ENCODE measurements at places on chromosomes 6 and 20.

DNA sequence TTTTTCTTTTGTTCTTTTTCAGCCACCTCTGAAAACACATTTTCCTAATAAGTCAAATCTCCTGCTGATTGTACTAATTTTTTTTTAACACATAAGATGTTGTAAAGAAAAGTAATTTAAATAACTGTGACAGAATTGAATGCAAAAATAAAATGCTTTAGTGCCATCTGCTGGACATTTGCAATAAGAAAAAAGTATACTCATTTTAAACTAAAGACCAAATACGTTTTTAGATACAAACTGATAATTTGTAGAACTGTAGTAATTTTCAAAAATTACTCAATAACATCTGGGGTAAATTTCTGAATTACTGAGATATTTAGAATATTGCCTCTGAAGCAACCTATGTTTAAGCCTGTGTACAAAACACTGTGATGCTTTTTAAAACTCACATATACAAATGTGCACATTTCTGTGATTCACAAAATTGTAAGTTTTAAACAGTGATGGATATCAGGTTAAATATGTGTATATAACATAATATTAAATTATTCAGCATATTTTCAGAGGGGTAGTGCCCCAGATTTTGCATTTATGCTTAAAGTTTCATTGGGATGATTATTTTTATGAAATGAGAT, 198.7 kb downstream of the RIMS1 start:
- DNase-seq = no peak

DNA sequence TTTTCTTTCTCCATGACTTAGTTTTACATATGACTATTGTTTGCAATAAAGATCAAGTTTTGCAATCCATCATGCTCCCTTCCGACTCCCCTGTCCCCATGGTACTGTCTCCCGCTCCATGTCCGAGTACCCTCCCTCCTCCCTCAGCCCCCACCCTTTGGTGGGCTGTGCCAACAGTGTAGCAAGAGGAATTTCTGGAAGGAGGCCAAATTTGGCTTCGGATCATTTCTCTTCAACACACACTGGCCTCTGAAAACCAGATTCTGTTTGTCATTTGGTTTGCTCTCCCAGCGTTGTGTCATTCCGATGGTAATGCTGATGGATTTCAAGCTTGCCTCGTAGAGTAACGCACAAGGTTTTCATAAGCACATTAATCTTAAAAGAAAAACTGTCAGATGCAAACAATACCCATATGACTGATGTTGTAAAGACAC, 22.9 kb upstream of the PAX1 start:
- DNase-seq = no peak

DNA sequence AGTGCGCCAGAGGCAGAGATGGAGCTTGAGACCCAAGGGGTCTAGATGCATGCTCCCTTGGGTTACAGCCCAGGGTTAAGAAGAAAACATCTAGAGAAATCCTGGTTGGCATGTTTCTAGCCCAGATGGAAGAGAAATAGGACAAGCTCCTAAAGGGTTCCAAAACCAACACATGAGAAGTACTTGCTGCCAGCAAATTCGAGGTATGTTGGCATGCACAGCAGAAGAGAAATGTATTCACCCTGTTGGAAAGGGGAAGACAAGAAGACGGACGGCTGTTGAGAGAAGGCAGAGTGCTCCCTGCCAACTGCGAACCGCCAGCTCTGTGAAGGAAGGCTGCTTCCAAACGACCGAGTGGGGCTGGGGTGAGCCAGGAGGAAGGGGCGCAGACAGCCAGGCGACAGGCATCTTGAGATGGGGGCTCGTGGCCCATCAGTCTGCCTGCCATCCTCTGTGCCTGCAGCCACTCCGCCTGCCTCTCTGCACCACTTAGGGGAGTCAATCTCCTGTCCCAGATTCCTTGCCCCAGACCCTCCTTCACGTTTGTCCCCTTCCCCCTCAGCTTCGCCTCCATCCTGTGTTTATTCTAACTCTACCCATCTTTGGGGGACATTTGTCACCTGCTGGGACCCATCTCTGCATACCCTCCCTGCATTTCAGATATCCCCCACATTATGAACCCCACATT, 249.2 kb downstream of the CDC5L start:
- no peak for DNase-seq

- no peak for DNase-seq
Measured at GRCh38 chr6:56096946-56097621, 150.3 kb downstream of the COL21A1 start.

DNA sequence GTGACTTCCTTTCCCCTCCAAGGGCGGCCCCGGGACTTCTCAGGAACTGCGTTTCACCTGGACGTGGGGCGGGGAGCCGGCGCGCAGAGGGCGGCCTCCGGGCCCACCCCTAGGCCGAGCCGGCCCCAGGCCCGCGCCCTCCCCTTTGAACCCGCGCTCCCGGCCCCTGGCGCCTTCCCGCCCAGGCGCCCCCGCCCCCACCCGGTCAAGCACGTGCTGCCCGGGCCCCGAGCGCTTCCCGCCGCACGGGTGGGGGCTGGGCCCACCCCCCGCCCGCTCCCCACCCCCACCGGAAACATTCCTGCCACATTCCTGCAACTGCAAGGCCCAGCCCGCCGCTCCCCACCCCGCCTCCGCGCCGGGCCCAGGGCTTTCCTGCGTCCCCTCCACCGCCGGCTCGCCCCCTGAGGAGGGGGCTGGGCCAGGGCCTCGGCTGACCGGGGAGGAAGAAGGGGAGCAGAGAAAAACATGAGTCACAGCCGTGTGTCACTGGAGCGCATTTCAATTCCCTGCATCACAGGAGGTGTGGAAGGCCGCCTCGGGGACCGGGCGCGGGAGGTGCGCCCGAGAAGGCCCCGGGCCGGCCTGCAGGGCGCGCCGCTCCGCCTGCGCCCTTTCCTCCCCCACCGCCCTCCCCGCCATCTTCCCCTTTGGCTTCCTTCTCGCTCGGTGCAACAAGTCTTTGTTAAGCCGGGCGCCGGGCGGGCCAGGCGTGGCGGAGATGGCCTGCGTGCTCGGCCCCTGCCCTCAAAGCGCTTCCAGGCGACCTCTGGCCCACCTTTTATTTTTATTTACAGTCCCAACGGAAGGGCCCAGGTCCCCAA, 1.2 kb upstream of the HMGA1 start:
- peak; percentile 59 for DNase-seq

- DNase-seq = no peak
Measured at GRCh38 chr6:15453186-15453585, 207.3 kb downstream of the JARID2 start.

- DNase-seq = no peak
Measured at GRCh38 chr6:6581054-6581453, 7.5 kb upstream of the LY86 start.

DNA sequence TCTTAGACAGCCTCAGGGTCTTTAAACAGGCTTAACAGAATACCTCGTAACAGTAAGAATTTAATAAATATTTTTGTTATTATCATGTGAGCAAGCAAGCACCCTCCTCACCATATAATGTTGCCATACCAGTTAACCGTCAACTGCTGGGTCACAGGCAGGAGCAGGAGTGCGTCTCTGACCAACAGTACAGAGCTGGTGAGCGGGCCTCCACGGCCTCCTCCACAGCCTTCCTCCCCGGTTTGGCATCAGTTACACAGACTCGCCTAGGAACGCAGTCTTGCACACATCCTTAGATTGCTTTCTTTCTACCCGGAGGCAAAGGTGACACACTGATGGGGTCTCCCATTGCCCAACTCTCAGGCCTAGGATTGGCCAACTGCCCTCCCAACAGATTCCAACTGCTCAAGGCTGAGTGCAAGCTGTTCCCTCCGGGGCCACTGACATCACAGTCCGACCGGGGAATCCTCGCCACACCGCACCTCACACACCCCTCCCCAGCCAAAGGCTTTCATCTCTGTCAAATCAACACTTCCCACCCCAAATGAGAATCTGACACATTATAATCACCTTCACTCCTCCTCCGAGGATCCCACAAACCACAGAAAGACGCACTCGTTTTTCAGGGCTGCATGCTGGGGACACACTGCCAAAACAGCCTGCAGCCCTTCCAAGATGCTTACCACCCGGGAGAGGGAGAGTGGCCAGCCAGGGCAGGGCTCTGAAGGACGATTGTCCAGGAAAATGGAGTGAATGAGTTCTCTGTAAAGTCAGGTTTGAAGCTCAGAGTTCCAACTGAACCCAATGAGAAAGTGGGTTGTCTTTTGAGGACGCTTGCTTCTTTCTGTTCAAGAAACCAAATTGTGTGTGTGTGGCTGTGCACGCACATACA, 63.2 kb downstream of the PDE10A start:
- no peak for DNase-seq

DNA sequence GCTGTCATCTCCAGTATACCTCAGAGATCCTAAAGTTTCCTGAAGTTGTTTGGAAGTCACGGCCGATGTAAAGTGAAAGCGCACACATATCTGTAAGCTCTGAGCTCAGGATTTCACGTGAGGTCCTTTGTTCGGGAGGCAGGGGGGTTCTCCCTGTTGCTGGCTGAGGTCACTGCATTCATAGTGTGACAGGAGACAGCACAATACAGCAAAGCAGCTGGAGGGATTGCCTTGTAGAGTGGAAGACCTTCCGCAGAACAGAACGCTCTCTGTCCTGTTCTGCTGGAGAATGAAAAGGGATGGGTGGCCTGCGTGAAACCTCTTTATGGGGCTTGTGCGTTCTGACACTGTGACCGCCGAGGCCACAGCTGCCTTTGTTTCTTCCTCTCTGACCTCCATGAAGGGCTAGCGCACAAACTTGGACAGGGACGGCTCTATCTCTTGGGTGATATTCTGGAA, 13.4 kb upstream of the SERPINB1 start:
- DNase-seq = no peak

DNA sequence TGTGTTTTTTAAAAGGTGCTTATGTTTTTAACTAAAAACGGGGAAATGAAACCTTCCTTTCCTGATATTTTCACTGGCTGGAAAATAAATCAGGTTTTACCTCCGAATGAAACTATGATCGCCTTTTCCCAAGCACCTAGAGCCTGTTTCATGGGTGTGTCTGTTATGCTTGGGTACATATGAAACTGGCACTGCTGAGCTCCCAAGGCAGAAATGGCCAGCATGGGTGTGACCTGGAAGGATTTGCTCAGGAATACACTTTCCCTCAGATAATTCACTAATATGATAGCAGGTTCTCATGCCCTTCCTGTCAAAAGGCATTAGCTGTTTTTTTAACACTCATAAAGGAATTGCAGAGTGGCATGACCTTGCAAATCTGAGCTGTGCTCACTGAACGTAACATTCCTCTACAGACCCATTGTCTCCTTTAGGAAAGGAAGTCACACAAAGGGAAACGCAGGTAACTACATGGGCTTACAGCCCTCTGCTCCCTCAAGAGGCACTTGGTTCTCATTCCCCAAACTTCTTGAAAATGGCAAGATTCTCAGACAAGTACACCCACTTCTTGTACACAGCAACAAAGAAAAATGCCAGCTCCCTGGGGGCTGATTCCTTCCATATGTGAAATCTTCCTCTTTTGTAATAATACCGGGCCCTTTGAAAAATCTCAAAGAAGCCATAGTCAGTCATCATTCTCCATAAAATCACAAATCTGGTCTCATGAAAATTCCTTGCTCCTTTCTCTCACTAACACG, 72.7 kb downstream of the METTL24 start:
- no peak for DNase-seq

DNA sequence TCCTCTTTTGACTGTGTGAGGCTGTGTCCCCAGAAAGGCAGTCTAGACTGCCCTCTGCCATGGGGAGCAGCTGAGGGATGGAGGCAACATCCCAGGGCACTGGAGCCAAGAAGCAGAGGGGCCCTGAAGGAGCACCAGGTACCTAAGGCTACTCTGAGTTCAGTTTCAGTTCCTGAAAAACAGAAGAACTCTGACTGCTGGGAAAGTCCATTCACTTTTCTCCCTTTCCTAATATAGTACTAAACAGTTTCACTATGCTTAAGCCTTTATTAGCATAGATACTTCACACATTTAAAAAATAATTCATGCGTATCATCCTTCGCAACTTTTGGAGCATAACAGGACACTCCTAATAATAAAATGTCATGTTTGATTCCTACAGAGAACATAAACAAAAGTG, 130.0 kb downstream of the FOXC1 start:
- DNase-seq = no peak

DNA sequence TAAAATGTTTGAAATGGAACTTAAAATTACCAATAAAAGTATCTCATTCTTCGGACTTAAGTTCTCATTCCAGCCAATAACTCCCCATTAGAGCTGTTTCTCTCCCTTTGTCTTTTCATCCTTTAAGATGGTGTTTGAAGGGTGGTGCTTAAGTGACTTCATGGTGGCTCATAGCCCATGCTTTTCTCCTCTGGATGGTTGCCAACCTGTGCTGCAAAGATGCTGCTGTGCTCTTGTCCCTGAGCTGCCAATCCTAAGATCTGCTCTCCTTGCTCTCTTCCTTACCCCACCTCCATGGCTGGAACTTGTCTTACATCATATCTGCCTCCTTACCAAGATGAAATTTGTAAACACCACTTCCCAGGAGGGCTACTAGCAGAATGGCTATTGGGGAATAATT, 31.6 kb upstream of the PNRC1 start:
- DNase-seq = no peak

Measured in activated effector memory CD4-positive, alpha-beta T cell treated with Interleukin-2 at 50 U/mL for 16 hours (primary cell).